ENCODE measurements at places on chromosomes 11 and 22. TPM values are rescaled to one million over a fixed set of nuclear protein-coding genes. Genes with fewer than 3 reads are reported as not detected.

GLYAT gene
- total RNA-seq: not detected

HORMAD2 gene
- total RNA-seq: not detected

RPS13 gene
- total RNA-seq: 1,303 TPM

OR52E8 gene
- not detected for total RNA-seq

OR52K1 gene
- not detected for total RNA-seq

MMP12 gene
- total RNA-seq: not detected

C22orf42 gene
- not detected for total RNA-seq

C11orf91 gene
- total RNA-seq: 0.19 TPM

TRIM64 gene
- total RNA-seq: not detected

ASPHD2 gene
- 1.4 TPM for total RNA-seq

CCDC116 gene
- not detected for total RNA-seq

GLYATL2 gene
- total RNA-seq: 0.66 TPM

OR52M1 gene
- total RNA-seq: not detected

SLC43A3 gene
- 110 TPM for total RNA-seq

VWA5A gene
- 6.9 TPM for total RNA-seq

XKR3 gene
- total RNA-seq: not detected

PHOX2A gene
- total RNA-seq: not detected

CASP4 gene
- total RNA-seq: 60.9 TPM

PRR33 gene
- total RNA-seq: not detected

PKP3 gene
- 33.4 TPM for total RNA-seq

CD151 gene
- 229 TPM for total RNA-seq

RDX gene
- 53.2 TPM for total RNA-seq

OR51A7 gene
- not detected for total RNA-seq

TYR gene
- total RNA-seq: not detected

C11orf54 gene
- total RNA-seq: 12.8 TPM

CRYBB3 gene
- total RNA-seq: 1.1 TPM

PRDM11 gene
- 5.8 TPM for total RNA-seq

SLC7A4 gene
- total RNA-seq: not detected

ALDH3B1 gene
- total RNA-seq: 38.2 TPM

LMO2 gene
- 0.93 TPM for total RNA-seq

TRIM29 gene
- 2.1 TPM for total RNA-seq

PKDREJ gene
- not detected for total RNA-seq

MB gene
- not detected for total RNA-seq

TRIM49 gene
- total RNA-seq: 0.08 TPM

OR51B4 gene
- 4.0 TPM for total RNA-seq

TMEM132A gene
- 63.1 TPM for total RNA-seq

GAB4 gene
- total RNA-seq: not detected

FXYD2 gene
- not detected for total RNA-seq

MS4A4E gene
- total RNA-seq: not detected

MUC2 gene
- 0.03 TPM for total RNA-seq

TPH1 gene
- total RNA-seq: 1.5 TPM

CCDC89 gene
- not detected for total RNA-seq

PRSS23 gene
- 74.7 TPM for total RNA-seq

SMC1B gene
- total RNA-seq: not detected

C11orf87 gene
- not detected for total RNA-seq

C1QTNF5 gene
- total RNA-seq: not detected

RFPL1 gene
- not detected for total RNA-seq

MUC5AC gene
- total RNA-seq: under 0.01 TPM
